Left lung (tissue), 14 donors: ENCODE measurements at places on chromosomes 1 and 21. TPM values are rescaled to one million over a fixed set of nuclear protein-coding genes. Genes with fewer than 3 reads are reported as not detected.

DNA sequence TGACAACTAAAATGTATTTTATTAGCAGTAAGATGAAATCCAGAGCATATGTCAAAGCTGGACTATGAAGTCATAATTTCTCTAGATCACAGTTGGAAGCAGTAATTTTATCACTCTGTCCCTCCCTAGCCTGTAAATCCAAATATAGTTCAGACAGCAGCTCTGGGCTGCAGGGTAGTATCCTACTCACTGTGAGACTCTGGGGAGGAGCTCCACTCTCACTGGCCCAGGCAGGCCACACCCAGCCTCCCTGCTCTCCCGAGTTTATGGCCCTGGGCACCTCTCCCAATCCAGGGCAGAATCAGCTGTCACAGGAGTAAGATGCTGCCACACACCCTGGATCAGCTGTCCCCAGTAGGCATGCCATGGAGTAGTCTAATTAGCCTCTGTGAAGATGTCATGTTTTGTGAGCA is 131.1 kb downstream of the HLCS start:
- no peak for DNase-seq

Gene RNU1-2
- polyA plus RNA-seq: 2.5 TPM

Gene GPR3
- polyA plus RNA-seq: 1.1 TPM

DNA sequence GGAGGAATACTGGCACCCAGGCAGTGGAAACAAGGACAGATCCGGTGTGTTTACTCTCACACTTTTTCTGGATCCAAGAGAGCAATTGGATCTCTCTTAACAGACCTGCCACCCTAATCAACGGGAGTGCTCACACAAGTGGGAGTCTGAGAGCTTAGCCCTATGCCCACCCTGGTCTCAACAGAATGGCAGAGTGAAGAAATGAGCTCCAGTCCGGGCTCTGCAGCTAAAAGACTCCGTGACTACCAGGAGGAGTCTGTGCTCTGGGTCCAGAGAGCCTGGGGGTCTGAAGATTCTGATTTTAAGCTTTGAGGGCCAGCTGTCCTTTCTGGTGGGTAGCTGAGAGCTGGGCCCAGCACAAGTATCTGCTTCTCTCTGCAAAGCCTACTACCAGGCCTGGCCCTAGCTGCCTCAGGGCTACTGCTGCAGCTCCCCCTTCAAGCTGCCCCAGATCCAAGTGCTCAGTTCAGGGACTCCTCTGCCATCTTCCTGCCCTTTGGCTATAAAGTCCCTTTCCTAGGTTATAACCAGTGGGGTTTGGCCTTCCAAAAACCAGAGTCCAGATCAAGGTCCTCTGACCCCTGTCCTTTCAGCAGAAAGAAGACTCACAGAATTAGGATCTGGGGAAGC is 3.9 kb downstream of the S100A9 start:
- no peak for DNase-seq

DNA sequence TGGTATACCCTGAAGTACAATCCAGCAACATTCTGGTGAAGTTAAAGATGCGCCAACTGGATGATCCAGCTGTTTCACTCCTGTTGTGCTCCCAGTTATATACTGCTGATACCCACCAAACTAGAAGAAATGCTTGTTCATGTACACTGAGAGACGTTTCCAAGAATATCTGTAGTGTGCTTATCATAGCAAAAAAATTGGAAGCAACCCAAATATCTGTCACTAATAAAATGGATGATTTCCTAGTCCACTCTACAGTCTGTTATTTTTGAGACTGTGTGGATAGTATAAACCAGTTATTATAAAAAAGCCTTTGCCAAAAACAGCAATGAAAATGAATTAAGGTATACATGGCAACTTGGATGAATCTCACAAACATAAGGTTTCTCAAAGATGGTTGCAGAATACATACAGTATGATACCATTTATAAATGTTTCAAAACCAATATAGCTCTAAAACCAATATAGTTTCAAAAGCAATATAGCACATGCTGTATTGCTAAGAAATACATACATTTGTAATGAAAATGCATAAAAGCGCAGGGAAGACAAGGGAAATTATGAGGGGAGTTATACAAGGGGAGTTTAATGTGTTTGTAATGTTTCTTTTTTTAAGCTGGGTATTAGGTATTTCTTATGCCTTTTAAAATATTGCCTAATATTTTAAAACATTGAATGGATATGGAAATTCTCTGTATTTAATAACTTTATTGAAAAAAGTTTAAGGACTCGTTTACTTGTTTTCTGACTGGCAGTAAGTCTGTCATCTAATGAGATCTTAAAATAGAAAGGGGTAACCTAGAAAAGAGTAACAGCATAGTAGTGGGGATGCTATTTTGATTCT is 36.5 kb downstream of the GPSM2 start:
- no peak for DNase-seq

Gene RAB25
- polyA plus RNA-seq: 57.6 TPM

Gene RNPEP
- 64.5 TPM for polyA plus RNA-seq

- no peak for DNase-seq
Observed at GRCh38 chr21:14846621-14847020, 218.2 kb downstream of the NRIP1 start.

Gene DSTYK
- polyA plus RNA-seq: 17.0 TPM

Gene PIGR
- 0.54 TPM for polyA plus RNA-seq

DNA sequence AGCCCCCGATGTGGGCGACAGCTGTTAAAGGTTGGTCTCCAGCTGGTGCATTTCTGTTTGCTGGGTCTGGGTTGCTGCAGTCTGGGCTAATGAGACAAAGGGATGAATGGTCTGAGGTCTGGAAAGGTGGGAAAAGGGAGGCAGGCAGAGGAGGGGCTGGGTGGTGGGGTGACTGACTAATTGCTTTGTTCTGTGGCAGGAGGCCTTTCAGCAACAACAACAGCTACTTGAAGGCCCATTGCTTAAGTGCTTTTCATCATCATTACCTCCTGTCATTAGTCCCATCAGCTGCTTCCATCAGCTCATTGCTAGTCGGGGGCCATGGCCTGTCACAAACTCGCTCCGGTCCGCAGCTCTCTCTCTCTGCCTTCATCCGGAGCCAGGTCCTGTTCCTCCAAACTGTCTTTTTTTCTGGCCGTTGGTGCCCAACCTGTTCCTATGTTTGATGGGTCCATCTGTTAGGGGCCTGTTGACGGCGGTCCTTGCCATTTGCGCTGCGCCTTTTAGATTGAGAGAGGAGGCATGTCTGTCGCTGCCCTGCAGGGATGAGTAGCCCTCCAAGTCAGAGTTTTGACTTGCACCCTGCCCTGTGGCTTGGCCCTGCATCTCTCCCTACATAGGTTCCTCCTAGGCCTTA is 105.6 kb upstream of the PLXNA2 start:
- no peak for DNase-seq

DNA sequence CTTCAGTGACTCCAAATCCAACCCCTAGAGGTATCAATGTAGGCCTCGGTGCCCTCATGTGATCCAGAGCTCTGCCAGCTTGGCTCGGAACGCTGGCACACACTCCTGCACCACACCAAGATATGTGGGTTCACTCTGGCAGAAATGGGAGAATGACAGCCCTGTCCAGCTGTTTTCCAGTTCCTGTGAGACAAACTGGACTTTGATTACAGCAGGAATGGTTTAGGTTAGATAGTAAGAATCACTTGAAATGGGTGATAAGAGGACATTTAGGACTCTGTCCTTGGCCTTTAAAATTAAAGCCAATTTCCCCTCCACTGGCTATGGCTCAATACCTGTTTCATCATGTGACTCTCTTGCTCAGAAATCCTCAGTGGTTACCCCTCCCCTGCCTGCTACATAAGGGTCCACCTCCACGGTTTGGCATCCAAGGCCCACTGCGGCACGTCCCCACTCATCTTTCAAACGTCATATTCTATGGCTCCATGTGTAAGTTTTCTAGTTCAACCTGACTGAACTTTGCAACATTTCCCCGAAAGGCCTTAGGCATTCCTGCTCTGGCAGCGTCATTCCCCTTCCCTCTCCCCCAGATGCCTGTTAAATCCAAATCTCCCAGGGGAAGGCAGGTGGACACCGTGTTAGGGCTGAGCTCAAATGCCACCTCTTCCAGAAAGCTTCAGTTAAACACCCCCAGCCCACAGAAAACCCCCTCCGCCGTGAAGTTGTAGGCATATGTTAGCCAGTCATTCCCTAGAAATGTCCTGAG is 44.7 kb downstream of the PLEKHA6 start:
- DNase-seq: no peak

Gene FBLIM1
- polyA plus RNA-seq: 73.2 TPM

GRCh38 chr1:30879126-30879786 is 29.3 kb downstream of the SDC3 start:
- DNase-seq: no peak

- no peak for DNase-seq
Observed at GRCh38 chr1:187763976-187764375, 935.2 kb downstream of the PLA2G4A start.

Gene RNF186
- polyA plus RNA-seq: not detected

GRCh38 chr1:189669846-189670245 is 807.8 kb downstream of the BRINP3 start:
- DNase-seq: no peak

DNA sequence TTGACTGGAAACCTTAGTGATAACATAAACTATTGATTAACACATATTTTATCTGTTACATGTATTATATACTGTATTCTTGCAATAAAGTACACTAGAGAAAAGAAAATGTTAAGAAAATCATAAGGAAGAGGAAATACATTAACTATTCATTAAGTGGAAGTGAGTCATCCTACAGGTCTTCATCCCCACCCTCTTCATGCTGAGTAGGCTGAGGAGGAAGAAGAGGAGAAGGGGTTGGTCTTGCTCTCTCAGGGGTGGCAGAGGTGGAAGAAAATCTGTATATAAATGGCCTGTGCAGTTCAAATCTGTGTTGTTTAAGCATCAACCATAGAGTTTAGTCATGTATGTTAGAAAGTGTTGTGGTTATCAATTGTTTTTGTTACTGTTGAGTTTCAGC is 66.1 kb upstream of the CHODL start:
- DNase-seq: no peak

Gene OR10J1
- polyA plus RNA-seq: not detected
